ENCODE measurements at places on chromosomes 7 and 10.

GRCh38 chr10:44520651-44521050, 135.8 kb upstream of the CXCL12 start:
- no peak for DNase-seq

GRCh38 chr7:73585196-73585595, 6.8 kb upstream of the TBL2 start:
- no peak for DNase-seq

- DNase-seq, result no peak
These were observed 177.8 kb downstream of the CSTF2T start for GRCh38 chr10:51521605-51522004.

- no peak for DNase-seq
These were observed 199.4 kb downstream of the ELMO1 start for GRCh38 chr7:37249240-37249639.

GRCh38 chr7:25318047-25318446, 89.8 kb upstream of the NPVF start:
- DNase-seq, result no peak

GRCh38 chr10:119242186-119242585, 34.8 kb downstream of the GRK5 start:
- no peak for DNase-seq

DNA sequence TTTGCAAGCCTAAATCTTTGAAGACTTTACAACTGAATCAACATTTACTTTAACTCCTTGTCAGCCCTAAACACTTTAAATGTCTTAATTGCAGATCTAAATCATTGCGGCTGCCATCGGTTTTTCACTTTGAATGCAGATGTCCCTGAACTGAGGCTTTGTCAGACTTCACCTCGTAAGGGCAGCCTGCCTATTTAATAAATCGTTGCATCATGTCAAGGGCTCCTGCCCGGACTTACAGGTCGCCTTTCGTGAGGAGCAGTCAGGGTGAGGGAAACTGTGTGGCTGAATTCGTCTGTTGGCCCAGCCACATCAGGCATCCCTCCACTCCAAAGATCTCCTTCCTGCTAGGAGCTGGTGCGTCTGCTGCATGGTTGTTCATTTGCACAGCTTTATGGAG, 368.2 kb upstream of the NPVF start:
- DNase-seq, result no peak

- DNase-seq, result no peak
These were observed 732.4 kb downstream of the KCNMA1 start for GRCh38 chr10:76905251-76905650.

GRCh38 chr10:88457660-88458059, 125.5 kb downstream of the RNLS start:
- no peak for DNase-seq

- DNase-seq, result peak; percentile 10
These were observed 109.0 kb downstream of the VIPR2 start for GRCh38 chr7:159035571-159036073.

- DNase-seq, result peak; percentile 59
These were observed 111.1 kb downstream of the TNS3 start for GRCh38 chr7:47470567-47471357.

DNA sequence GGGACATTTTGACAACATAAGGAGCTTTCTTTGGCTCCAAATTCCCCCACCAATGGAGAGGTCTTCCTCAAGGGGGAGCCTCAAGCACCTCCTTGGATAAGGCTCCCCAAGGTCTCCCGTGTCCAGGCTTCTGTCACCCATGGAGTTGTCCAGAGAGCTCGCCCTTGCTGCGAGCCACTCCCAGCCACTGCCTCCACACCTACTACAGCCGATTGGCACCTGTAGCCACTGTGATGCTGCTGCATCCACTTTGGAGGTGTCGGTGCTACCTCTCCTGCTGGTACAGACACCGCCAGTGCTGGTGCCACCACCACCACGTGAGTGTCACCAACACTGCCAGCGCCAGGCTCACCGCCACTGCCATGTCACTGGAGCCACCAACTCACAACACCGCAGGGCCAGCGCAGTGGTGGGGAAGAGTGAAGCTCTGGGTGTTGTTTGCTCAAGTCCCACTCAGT, 22.1 kb upstream of the ENO4 start:
- DNase-seq, result no peak

DNA sequence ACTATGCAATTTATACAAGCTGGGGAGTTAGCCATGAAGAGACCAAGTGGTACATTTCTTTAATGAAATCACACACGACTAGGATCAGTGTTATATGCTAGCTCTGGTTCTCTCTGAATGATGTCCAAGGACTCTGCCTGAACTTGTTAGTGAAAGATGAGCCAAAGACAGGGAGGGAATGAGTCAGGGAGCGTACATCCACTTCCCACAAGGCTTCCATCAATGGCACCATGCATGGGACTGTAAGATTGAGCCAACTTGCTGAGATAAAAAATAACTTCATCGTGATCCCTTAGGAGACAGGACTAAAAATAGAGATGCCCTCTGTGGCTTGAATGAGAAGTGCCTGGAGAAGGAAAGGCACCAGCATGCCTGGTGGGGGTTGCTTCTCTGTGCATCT, 629.7 kb downstream of the ACTR3B start:
- DNase-seq, result no peak

DNA sequence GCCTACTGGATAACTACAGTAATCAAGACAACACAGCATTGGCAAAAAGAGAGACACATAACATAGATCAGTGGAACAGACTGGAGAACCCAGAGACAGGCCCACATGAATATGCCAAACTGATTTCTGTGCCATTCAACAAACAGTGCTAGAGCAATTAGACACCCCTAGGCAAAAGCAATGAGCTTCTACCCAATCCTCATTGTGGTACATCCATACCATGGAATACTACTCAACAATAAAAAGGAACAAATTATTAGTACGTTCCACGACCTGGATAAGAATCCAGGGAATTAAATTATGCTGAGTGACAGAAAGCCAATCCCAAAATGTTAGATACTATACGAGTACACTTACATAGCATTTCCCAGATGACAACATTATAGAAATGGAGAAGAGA, 2.8 kb upstream of the SVIL start:
- DNase-seq, result no peak

DNA sequence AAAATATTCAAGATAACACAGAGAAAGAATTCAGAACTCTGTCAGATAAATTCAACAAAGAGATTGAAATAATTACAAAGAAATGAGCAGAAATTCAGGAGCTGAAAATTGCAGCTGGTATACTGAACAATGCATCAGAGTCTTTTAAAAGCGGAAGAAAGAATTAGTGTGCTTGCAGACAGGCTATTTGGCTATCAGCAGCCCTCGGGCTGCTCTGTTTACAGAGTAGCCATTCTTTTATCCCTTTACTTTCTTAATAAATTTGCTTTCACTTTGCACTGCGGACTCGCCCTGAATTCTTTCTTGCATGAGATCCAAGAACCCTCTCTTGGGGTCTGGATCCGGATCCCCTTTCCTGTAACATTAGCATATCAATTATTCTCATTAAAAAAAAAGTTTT, 1040.0 kb downstream of the SORCS3 start:
- no peak for DNase-seq

- no peak for DNase-seq
These were observed 128.5 kb upstream of the PFKP start for GRCh38 chr10:2938869-2939268.

DNA sequence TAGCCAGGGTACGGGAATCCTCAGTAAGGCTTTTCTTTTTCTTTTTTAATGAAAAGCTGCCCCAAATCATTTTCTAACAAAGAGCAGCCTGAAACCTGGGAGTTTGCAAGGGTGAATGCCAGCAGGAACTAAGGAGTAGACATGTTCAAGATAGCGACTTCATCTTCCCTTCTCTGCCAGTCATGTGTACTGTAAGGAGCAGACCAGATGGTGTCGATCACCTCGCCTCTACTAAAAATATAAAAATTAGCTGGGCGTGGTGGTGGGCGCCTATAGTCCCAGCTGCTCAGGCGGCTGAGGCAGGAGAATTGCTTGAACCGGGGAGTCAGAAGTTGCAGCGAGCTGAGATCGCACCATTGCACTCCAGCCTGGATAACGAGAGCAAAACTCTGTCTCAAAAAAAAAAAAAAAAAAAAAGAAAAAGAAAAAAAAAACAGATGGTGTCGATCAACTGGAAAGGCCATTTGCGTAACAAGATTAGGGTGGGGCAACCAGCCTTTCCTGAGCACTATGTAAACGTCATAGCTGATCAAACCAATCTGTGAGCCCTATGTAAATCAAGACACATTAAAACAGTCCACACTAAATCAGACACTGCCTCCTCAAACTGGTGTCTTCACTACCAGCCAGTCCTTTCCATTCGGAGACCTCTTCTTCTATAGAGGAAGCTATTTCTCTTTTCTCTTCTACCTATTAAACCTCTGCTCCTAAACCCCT, 33.8 kb downstream of the NOLC1 start:
- DNase-seq, result no peak

- DNase-seq, result no peak
These were observed 302.1 kb downstream of the ADK start for GRCh38 chr10:74453169-74453568.

DNA sequence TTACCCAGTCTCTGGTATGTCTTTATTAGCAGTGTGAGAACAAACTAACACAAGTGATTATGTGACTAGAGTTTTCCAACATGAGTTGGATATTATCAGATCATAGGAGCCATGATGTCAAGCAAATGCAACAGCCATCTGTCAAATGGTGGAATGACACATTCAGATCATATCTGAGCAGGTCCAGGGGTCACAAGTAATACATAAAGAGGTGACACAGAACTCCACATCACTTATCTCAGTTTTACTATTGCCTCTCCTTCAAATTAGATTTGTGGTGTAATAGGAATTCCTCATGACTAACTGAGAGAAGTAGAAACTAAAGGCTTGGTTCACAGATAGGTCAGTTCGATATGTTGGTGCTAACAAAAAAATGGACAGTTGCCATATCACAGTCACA, 12.2 kb upstream of the SAMD9L start:
- DNase-seq, result no peak

DNA sequence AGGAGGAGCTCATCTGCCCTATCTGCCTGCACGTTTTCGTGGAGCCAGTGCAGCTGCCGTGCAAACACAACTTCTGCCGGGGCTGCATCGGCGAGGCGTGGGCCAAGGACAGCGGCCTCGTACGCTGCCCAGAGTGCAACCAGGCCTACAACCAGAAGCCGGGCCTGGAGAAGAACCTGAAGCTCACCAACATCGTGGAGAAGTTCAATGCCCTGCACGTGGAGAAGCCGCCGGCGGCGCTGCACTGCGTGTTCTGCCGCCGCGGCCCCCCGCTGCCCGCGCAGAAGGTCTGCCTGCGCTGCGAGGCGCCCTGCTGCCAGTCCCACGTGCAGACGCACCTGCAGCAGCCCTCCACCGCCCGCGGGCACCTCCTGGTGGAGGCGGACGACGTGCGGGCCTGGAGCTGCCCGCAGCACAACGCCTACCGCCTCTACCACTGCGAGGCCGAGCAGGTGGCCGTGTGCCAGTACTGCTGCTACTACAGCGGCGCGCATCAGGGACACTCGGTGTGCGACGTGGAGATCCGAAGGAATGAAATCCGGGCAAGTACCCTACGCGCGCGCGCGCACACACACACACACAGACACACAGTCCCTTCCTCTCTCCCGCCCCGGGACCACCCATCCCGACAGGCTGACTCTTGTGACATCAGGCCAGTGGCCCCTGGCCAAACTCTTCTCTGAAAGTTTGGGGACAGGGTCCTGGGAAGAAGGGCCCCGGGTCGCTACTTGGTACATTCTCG, 538 bp downstream of the TRIM8 start:
- DNase-seq, result peak; percentile 76

- DNase-seq, result no peak
These were observed 55.5 kb downstream of the MET start for GRCh38 chr7:116727432-116728009.

DNA sequence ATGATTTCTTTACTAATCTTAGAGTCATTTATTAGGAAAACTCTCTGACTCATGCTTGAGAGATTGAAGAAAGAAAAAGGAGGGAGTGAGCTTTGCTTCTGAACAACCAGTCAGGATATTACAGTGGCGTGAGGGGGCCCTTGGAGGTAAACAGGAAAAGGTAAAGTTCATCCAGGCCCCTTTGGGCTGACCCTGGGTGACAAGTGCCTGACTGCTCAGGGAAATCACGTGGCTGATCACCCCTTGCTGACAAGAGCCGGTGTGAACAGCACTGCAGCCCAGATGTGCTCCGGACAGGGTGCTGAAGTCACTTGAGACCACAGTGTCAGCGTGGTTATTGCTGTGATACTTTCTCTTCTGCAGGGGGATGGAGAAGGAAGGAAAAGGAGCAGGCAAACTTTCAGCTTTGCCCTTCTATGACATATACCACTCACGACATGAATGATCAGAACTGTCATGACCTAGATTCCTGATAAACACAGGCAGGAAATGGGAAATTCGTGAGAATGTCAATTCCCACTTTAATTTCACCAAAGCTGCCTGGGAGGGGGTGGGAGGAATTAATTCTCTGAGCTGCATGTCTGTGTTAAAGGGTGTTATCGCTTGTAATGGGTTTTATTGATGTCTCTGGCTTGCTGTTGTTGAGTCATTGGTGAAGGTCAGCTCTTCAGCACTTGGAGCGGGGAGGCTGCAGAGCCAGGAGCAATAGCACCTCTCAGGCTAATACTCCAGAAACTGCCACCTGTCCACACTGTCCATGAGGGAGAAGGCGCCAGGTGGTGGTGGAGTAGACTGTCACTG, 139.8 kb upstream of the AOAH start:
- peak; percentile 48 for DNase-seq

- DNase-seq, result no peak
These were observed 27.7 kb downstream of the NCAPG2 start for GRCh38 chr7:158676906-158677305.

- DNase-seq, result no peak
These were observed 720.5 kb downstream of the GRID1 start for GRCh38 chr10:85645926-85646711.

DNA sequence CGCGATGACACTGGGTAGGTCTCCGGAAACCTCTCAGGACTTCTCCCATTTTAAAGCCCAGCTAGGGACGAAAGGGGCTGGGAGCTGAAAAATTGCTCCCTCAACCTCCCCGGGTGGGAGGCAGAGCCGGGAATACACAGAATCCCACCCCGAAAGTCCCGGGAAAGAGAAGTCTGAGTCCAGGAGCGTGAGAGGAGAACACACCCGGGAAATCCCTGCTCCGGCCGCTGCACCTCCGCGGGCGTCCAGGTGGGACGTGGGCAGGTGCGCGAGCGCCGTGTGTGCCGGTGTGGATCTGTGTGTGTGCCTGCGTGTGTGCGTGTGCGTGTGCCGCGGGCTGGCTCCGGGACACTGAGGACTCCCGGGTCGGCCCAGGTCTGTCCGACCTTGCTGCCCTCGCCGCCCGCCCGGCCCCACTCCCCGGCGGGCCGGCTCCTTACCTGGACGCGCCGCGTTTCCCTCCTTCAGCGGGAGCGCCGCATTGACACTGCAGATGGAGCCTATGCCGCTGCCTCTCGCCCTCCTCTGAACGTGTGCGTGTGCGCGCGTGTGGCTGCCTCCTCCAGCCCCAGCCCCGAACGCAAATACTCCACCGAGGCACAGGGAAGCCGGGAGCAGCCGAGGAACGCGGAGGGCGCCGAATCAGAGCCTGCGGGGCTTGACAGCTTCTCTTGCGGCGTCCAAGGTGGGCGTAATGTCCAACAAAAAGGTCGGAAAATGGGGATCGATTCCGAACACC, at the start of gene PLXNA4:
Gene PLXNA4, minus strand, starts transcription at position 489 of the 739 bp plus-strand sequence. CDS start 67,777 bp downstream, outside the sequence.
- no peak for DNase-seq

- peak; percentile 86 for DNase-seq
These were observed 59.2 kb upstream of the MYL10 start for GRCh38 chr7:101688183-101688831.
